Stimulated activated naive CD8-positive, alpha-beta T cell treated with anti-CD3 and anti-CD28 coated beads, Interleukin-15, Interleukin-2, amounts not matched to agents 100 U/mL and 50 U/mL, for 24 hours (primary cell): ENCODE measurements at places on chromosomes 6 and 20.

DNA sequence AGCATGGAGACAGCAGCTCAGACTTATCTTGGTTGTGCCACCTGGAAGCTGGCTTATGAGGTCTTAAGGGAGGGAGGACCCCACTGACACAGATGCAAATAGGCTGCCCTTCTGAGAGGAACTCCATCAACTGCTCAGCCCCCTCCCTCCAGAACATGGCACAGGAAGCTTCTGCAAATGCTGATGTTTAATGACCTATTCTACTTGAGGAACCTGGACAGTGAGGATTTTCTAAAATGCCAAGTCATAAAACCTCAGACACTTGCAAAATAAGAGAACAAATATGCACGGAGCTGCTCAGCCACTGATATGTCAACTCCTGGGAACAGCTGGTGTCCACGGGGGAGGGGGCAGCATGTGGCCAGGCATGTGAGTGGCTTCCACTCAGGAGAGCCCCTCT is 3.5 kb downstream of the CST9 start:
- no peak for DNase-seq

GRCh38 chr6:105015482-105015881 is 58.6 kb downstream of the LIN28B start:
- no peak for DNase-seq

- no peak for DNase-seq
Measured at GRCh38 chr20:52056203-52057062, 135.1 kb downstream of the ZFP64 start.

DNA sequence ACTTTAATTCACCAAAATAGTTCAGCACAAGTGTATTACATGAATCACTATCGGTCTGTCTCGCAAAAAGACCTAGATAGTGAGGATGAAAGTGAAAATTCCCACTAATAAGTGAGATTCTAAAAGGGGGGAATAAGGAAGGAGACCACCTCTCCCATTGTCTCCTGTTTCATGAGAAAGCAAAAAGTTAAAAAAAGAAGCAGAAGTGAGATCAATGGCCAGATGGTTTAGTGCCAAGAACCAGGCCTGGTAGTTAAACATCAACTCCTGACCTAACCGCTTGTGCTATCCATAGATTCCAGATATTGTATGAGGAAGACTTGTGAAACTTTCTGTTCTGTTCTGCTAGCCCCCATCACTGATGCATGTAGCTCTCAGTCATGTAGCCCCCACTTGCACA is 293.0 kb downstream of the RNGTT start:
- DNase-seq, result no peak

DNA sequence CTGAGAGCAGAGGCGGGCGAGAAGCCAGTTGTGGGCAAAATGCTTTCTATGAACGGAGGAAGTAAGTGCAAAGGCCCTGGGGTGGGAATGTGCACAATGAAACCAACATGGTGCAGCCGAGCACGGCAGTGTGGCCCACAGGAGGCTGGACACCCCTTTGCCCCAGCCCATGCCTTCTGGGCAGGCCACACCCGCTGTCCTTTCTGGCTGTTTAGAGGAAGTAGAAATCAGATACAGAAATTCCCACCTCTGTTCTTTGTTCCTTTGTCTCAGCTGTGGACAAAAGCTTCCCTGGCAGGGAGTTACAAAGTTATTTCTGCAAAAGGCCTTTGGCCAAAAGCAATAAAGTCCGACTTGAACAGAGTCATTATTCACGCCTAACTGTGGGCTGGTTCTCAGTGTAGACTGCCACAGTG is 11.9 kb downstream of the SULF2 start:
- DNase-seq, result no peak

- no peak for DNase-seq
Measured at GRCh38 chr6:136641166-136641565, 90.9 kb upstream of the MAP7 start.

DNA sequence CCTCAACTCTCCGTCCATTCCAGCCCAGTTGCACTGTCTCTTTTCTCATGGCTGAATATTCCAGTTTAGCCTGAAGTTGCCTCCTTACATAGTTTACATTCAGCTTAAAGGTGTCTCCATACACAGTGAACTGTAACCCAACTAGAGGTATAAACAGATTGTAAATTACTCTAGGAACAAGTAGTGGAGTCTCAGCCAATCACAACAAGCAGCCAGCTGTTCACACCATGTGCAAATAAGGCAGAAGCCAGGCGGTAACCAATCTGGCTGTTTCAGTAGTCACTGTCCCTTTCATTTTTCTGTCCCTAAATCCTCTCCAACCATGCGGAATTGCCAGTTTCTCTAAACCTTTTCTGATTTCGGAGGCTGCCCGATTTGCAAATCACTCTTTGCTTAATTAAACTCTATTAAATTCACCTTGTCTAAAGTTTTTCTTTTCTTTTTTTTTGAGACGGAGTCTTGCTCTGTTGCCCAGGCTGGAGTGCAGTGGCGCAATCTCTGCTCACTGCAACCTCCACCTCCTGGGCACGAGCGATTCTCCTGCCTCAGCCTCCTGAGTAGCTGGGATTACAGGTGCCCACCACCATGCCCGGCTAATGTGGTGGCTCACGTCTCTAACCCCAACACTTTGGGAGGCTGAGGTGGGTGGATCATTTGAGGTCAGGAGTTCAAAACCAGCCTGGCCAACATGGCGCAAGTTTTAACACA is 37.6 kb upstream of the GFOD1 start:
- DNase-seq, result no peak

- DNase-seq, result no peak
Measured at GRCh38 chr6:124882579-124883393, 79.5 kb upstream of the RNF217 start.

GRCh38 chr6:157791450-157791849 is 31.6 kb upstream of the SNX9 start:
- no peak for DNase-seq

- no peak for DNase-seq
Measured at GRCh38 chr20:23255106-23255505, 95.5 kb upstream of the NXT1 start.
